CD4-positive, alpha-beta T cell (primary cell): ENCODE measurements at places on chromosomes 12 and 14. TPM values are rescaled to one million over a fixed set of nuclear protein-coding genes. Genes with fewer than 3 reads are reported as not detected.
A peak's percentile ranks its signal among the peaks of the same experiment; 100 is the strongest.

DNA sequence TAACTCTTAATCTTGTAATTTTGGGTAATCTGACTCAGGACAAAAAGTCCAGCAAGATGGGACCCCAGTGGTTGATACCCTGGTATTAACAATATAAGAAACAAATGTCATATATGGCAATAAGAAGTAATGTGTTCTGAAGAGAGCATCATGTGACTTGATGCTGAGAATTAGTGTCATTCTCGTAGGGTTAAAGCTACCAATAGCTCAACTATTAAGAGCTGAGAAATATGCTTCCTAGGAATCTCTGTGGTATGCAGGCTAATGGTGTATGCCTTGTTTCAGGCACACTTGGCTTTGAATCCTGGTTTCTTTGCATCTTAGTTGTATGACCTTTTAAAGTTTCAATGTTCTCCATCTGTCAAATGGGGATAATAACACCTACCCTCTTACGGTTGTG, 9.1 kb downstream of the MYRFL start:
- no peak for DNase-seq

DNA sequence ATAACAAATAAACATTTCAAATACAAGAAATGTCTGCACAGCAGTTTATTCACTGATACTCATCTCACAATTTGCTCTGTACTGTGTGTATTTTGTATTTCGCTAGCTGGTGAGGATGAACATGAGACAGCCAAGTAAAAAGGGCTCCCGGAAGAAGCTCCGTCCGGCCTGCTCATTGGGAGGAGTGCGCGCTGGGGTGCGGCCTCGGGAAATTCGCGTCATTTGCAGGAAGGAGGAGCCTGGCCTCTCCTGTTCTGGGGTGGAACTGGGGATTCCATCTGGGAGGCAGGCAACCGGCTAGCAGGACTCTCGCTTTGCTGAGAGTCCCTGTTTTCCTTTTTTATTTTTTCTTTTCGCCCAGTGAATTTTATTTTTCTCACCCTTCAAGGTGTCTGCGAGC, 368.4 kb upstream of the TMEM132C start:
- DNase-seq = no peak

DNA sequence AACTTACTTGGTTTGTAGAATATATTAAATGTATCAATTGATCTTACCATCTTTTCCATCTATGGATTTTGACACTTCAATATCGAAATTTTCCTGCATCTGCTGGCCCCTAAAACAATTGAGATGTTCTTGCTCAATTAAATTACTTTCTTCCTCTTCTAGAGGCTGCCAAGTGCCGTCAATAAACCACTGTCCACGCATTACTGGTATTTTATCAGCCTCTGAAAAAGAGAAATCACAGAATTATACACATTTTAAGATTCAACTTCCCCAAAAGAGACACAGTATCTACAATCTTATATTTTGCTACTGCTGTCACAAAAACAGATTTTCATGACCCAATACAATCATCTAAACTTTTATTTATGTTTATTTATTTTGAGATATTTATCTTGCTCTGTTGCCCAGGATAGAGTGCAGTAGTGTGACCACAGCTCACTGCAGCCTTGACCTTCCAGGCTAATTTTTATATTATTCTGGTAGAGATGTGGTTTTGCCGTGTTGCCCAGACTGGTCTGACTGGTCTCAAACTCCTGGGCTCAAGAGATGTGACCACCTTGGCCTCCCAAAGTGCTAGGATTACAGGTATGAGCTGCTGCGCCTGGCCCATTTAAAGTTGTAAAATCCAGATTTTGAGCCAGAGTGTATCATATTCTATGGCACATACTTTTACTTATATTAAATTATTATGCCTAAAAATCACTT, 49.3 kb downstream of the DDHD1 start:
- no peak for DNase-seq

GRCh38 chr14:104794099-104794498, 1.4 kb downstream of the AKT1 start:
- no peak for DNase-seq

DNA sequence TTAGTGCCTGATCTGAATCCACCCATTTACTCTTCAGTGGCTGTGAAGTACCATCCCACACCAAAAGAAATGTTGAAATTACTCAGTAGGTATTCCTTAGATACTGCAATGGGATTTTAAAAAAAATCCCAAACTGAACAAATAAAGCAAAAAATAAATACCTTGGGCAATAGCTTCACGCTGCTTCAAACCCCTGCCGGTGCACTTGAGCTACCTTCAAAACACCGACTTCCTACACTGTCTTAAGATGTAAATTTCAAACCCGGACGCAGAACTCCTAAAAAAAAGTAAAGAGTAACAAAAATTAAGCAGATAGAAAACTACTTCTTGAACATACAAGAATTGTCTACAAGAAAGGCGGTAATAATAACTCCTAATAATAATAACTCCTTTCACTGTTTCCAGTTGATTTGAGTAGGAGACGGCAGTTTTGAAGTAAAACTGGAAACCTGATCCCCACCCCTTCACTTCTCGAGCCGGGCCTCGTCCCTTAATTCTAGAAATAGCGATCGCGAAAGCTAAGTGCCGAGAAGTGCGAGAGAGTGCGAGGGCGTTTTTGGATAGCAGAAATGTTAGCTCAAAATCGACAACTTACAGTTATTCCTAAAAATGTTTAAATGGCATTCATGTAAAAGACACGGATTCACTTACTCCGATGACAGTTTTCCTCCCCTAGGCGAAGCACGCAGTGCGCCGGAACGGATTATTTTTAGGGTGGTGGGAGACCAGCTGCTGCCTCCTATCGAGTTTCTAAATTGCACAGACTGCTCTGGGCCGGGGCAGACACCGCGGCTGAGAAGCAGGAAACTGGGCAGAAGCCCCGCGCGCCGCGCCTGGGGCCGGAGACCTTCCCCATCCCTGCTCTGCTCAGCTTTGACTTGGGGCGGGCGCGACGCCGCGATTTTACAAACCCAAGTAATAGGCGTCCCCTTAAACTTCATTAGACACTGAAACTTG, at the start of gene ABCC9:
Gene ABCC9, minus strand, starts transcription at position 878 of the 957 bp plus-strand sequence. CDS start 4,752 bp downstream, outside the sequence.
- DNase-seq = no peak

GRCh38 chr12:1811281-1811947, 9.0 kb upstream of the LRTM2 start:
- DNase-seq = peak; percentile 15

DNA sequence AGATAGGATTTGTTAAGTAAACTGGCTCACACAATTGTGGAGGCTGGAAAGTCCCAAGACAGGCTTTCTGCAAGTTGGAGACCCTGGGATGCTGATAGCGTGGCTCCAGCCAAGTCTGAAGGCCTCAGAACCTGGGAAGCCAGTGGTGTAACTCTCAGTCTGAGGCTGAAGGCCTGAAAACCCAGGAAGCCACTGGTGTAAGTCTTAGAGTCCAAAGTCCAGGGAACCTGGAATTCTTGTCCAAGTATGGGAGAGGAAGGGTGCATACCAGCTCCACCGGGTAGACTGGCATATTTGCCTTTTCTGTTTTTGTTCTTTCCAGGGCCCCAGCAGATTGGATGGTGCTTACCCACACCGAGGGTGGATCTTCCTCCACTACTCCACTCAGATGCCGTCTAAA, 18.1 kb downstream of the GMFB start:
- DNase-seq = no peak

GRCh38 chr12:91180582-91181395, 1.8 kb downstream of the DCN start:
- no peak for DNase-seq

- no peak for DNase-seq
Measured at GRCh38 chr12:13404631-13405473, 208.3 kb downstream of the EMP1 start.

- DNase-seq = no peak
Measured at GRCh38 chr14:49691031-49691430, 1.9 kb upstream of the KLHDC1 start.

GRCh38 chr12:122862872-122863701, 27.8 kb downstream of the HIP1R start:
- no peak for DNase-seq

- DNase-seq = no peak
Measured at GRCh38 chr14:71117839-71118743, 210.8 kb downstream of the PCNX1 start.

HNRNPA1 gene
- total RNA-seq = 1,969 TPM

AQP6 gene
- total RNA-seq = not detected

CTSG gene
- not detected for total RNA-seq

DCAF11 gene
- total RNA-seq = 74.8 TPM
